ENCODE measurements at places on chromosomes 16 and 17.
A peak's percentile ranks its signal among the peaks of the same experiment; 100 is the strongest.

DNA sequence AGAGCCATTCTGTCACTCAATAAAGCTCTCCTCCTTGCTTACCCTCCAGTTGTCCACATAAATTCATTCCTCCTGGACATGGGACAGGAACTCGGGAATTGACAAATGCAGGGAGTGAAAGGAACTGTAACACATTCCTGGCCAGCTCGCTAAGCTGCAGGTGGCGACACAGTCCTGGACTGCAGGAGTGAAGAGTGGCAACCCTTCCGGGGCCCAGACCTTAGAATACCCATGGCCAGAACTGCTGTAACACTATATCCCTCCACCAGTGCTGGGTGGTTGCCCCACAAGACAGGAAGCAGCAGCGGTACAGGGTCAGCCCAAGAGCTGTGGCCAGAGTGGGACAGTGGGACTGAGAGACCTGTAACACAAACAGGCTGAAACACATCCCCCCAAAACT, 30.3 kb upstream of the KIF2B start:
- no peak for DNase-seq

- DNase-seq, result peak; percentile 45
Measured at GRCh38 chr17:29140051-29140621, 40.1 kb downstream of the MYO18A start.

- DNase-seq, result peak; percentile 36
Measured at GRCh38 chr17:36993227-36993626, 44.5 kb downstream of the AATF start.

GRCh38 chr17:46046957-46047356, 47.9 kb downstream of the STH start:
- DNase-seq, result no peak

DNA sequence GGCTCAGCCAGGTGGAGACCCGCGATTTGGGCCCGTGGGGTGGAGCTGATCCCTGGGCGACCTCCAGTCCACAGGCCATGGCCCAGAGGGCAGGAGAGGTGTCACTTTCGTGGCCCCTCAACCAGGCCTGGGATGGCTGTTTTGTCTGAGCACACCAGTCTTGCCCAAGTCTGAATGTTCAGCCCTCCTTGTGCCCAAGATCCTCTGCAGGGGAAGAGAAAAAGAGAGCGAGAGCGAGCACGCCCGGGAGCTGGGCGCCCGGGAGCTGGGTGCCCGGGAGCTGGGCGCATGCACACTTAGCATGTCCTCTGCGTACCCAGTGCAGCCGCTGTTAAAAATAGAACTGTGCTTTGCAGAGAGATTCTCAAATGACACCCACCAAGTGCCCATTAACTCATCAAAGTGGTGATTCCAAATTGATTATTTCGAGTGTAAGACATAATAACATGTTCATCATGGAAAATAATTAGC, 403.3 kb upstream of the TNRC6C start:
- no peak for DNase-seq

- no peak for DNase-seq
Measured at GRCh38 chr16:53495325-53495724, 7.7 kb downstream of the AKTIP start.

- no peak for DNase-seq
Measured at GRCh38 chr17:47324224-47325020, 667 bp downstream of the EFCAB13 start.

DNA sequence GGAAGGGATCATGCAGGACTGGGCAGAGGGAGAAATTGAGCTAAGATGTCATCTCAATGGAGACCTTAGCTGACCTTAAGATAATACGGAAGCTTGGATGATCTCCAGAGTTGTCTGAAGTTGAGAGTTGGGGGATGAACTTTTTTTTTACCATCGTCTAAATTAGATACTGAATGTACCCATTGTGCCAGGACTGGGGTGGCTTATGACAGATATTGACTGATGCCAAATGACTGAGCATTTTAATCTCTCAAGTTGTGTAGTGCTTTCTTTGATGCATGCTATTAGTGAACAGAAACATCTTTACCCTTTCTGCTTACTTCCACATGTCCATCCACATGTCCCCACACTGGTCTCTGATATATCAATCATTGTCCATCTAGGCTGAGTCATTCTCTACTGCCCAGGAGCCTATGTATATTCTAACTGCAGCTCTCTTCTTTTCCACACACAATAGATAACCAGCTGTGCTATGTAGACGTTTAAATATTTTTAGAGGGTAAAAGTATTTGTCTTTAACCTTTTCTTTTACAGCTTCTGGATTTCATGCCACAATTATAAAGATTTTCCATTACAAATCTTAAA, 60.2 kb upstream of the ZKSCAN2 start:
- DNase-seq, result no peak

GRCh38 chr16:67884684-67885083, at the start of gene NRN1L:
TSS of gene NRN1L (plus strand) at chr16:67884885. CDS start at chr16:67884904, 19 bp downstream.
- peak; percentile 84 for DNase-seq

- DNase-seq, result no peak
Measured at GRCh38 chr17:57727630-57728175, 17.4 kb downstream of the CCDC182 start.

GRCh38 chr16:62596584-62596983, 560.3 kb upstream of the CDH8 start:
- DNase-seq, result peak; percentile 69

- DNase-seq, result no peak
Measured at GRCh38 chr16:85645021-85645589, 32.0 kb downstream of the GSE1 start.

GRCh38 chr17:81345228-81346089, 49.8 kb upstream of the BAHCC1 start:
- DNase-seq, result peak; percentile 42

- DNase-seq, result no peak
Measured at GRCh38 chr16:1800701-1801100, 7.2 kb upstream of the IGFALS start.

DNA sequence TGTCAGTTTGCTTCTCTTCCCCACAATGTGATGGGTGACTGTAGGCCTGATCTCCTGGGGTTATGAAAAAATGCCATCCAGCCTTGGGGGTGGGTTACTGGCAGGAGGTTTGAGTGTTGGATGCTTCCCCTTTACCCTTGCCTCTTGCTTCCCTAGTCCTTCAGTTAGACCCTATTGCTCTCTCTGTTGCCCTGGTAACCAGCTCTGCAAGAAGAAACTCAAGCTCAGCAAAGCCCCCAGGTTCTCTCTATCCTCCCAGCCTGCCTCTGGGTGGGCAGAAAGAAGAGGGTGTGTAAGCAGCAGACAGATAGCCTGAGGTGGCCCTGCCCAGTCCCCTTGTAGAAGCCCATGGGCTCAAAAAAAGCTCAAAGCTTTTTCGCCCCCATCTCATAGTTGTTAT, 2.8 kb upstream of the RAPGEFL1 start:
- DNase-seq, result no peak

- no peak for DNase-seq
Measured at GRCh38 chr17:60664022-60664421, 13.6 kb upstream of the BCAS3 start.

GRCh38 chr17:17782523-17783115, 54.2 kb downstream of the SREBF1 start:
- DNase-seq, result peak; percentile 20

DNA sequence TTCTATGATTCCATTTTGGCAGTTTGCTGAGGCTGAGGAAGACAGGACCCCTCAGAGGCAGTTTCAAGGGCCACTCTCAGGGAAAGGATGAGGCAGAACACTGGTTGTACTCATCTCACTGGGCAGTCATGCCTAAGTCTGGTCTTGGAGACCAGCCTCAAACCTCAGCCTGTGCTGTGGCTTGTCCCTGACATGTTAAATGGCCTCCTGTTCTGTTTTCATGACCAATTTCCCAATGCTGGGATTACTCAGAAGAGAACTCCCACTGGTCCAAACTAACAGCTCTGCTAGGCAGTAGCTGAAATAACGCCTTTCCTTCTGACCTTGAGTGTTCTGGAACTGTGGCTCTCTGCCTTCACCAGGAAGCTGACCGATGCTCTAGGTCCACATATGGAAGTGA, 8.4 kb upstream of the SPDYE4 start:
- DNase-seq, result no peak

DNA sequence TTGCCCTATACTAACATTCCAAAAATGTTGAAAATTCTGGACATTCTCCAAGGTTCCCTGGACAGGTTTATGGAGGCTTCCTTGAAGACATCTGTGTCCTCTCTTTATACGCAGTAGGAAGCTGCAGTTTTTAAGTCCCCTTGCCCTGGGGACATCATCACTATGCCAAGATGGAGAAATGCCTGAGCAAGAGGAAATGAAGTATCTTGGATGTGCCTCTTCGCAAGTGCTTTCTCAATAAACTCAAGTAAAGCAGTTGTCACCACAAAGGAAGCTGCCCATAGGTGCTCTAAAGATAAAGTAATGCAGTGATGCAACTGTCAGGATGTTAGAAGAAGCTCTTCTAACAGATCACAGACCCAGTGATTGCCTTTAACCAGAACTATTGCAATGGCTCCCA, 71.0 kb downstream of the CDYL2 start:
- no peak for DNase-seq

- no peak for DNase-seq
Measured at GRCh38 chr17:48619826-48620449, 4.8 kb upstream of the HOXB8 start.

DNA sequence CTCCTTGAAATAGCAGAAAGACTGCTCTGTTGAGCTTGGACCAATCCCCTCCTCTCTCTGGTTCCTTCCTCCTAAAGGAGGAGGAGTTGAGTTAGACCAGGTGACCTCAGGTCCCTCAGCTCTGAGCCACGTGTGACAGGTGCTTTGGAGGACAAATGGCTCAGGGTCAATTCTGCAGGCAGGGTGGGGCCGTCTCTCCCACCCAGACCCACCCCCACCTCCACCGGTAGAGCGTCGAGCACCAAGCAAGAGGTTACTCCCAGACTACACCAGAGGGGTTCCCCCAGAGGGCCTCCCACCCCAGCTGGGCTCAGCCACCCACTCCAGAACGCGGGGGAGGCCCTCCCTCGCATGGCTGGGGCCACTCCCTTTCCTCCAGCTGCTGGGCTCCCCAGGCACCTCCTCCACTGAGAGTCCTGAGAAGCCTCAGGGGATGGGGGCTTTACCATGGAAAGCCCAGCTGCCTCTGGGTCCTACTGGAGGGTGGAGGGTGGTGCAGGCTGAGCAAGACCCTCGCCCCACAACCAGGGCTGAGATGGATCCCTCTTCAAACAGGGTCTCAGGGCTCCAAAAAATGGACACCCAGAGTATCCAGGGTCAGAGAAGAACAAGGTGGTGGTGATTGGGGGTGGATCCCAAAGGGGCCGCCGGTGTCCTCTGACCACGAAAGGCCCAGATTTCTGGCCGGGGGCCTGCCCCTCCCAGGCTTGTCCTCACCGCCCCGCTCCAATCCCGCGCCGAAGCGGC, 7.6 kb downstream of the MYO1C start:
- DNase-seq, result peak; percentile 51

DNA sequence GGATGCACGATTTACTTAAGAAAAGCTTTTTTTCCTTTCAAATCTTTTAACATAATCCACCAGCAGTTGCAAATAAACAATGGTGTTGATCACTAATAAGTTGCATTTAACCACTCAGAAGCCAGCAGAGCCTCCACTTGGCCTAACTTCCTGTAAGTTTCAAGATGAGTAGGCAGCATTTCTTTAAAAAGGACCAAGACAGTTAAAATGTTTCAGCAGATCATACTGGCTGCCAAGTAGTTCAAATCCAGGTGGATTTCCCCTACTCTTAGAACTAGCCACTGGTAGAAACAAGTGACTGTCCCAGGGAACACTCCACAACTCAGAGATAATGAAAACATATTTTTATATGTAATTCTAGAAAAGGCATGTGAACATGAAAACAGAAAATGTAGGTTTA, 17.0 kb upstream of the RFFL start:
- no peak for DNase-seq

DNA sequence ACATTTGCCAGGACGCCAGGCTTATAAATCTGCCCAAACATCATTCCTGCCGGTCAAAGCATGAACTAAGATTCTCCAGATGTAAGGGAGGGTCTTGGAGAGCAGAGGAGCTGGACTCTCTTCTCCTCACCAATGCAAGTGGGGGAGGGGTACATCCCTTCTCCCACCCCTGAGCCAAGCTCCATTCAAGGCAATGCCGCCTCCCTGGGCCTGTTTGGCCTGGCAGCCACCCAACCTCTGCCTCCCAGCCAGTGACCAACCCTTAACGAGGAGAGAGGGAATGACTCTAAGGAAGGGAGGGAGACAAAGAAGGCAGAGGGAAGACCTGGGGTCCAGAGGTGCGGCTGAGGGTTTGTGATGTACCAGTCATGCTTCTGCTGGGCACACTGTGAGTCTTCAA, 13.8 kb downstream of the C17orf50 start:
- DNase-seq, result no peak
